ENCODE measurements at places on chromosomes 6 and 20.

GRCh38 chr20:47360297-47361056 lies 4.0 kb upstream of the ZMYND8 start:
- DNase-seq, result no peak

DNA sequence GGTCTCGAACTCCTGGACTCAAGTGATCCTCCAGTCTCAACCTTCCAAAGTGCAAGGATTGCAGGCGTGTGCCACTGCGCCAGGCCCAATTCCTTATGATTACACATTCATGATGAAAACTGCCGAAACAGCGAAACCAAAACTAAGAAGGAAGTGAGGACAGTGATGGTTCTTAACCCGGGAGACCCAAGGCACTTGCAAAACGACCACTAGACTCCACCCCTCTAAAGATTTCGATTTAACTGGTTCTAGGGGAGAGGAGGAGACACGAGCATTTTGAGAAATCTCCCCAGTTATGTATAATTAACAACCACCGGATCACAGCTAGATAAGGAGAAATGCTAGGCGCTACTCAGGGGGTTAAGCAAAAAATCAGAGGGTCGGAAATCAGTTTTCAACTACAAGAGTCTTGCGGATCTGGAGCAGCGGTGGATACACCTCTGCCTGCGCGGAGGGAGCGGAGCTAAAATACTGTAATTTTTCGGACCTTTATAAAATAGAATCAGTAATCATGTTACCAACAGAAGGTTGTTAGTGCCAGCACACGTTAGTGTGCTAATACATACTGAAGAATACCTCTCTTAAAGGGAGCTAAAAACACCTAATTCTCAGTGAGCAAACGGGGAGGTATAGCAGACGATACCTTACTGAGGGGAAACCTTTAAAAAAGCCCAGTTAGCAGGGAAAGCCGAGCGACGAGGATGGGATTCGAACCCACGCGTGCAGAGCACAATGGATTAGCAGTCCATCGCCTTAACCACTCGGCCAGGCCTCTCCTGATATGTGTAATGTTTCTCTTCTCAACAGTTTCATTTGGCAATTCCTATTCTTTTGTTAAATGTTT lies 60.0 kb upstream of the BTN3A2 start:
- peak; percentile 77 for DNase-seq

DNA sequence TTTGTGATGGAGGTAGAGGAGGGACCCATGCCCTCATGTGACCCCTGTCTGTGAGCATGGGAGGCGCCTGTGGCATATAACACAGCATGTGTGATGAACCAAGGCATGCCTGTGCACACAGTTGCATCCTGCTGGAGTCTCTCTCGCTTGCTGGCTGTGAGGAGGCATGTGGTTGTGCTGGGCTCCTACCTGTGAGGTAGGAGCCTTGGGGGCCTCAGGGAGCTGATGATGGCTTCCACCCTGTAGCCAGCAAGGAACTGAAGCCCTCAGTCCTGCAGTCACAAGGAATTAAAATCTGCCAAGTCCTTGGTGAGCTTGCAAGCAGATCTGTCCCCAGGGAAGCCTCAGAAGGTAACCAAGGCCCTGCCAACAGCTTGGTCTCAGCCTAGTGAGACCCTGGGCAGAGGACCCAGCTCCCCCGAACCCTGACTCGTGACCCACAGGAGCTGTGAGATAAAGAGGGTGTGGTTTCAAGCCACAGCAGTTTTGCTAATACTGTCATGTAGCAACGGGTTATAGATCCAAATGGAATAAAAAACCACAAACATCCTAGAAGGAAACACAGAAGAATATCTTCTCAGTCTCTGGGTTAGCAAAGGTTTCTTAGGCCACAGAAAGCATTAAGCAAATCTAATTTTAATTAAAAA lies 145.7 kb downstream of the WDR27 start:
- no peak for DNase-seq

DNA sequence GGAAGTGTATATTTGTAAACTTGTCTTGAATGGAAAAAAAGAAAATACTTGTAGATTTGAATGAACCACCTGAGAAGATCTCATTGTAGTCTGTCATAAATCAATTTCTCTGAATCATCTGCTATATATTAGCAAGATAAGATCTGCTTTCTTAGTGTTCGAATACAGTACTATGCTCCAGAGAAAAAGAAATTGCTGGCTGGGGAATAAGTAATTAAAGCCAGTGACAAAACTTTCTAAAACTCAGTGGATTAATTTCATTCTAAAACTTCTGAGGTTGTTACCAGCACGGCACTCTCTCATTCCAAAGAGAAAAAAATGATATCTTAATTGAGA lies 22.4 kb upstream of the MROH8 start:
- DNase-seq, result no peak

DNA sequence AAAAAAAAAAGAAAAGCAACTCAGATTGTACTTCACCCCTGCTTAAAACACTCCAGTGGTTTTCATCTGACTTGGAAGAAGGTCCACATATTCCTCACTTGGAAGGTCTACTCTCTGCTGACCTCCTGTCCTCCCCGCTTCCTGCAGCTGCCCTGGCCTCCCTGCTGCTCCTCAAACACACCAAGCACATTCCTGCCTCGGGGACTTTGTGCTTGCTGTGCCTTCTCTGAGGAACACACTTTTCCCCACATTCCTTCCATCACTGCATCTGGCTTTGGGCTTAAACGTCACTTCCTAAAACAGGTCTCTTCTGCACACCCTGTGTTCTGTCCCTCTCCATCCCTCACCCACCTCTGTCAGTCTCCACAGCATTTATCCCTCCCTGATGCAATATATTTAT lies 4.9 kb upstream of the PDYN start:
- no peak for DNase-seq

Measured in CD4-positive, alpha-beta T cell treated with Interleukin-17A for 4 hours (primary cell).